ENCODE measurements at places on chromosomes 12 and 14.

- peak; percentile 15 for DNase-seq
Measured at GRCh38 chr12:13437541-13437940, 241.0 kb downstream of the EMP1 start.

DNA sequence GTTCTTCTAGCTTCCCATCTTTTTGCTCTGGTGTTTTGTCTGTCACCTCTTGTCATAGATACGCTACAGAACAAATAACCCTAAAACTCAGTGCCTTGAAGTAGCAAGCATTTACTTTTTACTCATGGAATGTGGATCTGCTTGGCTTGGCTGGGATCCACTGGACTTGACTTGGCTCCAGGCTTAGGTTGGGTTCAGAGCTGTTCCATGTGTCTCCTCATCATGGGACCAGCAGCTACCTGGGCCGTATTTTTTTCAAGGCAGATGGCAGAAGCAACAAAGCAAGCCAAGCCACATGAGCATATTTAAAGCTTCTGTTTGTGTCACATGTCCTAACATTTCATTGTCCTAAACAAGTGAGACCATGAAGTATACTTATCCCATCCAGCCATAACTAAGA lies 48.7 kb upstream of the ATF1 start:
- DNase-seq, result peak; percentile 63

- DNase-seq, result no peak
Measured at GRCh38 chr12:117076410-117077372, 22.5 kb downstream of the TESC start.

DNA sequence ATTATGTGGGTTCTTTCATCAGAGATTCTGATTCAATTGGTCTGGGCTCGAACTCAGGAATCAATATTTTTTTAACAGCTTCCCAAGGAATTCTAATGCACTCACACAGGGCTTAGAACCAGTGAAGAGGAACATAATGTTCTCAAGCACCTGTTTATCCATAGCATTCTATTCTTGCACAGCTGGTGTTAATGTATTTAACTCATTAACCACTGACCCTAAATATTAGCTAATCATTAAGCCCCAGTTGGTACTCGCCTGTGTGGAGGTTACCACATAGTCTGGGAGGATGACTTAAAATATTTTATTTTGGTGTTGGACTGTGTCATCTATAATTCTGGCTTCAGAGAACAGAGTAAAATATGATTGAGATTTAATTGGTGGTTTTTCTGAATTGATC lies 45.3 kb downstream of the LRP6 start:
- DNase-seq, result no peak

DNA sequence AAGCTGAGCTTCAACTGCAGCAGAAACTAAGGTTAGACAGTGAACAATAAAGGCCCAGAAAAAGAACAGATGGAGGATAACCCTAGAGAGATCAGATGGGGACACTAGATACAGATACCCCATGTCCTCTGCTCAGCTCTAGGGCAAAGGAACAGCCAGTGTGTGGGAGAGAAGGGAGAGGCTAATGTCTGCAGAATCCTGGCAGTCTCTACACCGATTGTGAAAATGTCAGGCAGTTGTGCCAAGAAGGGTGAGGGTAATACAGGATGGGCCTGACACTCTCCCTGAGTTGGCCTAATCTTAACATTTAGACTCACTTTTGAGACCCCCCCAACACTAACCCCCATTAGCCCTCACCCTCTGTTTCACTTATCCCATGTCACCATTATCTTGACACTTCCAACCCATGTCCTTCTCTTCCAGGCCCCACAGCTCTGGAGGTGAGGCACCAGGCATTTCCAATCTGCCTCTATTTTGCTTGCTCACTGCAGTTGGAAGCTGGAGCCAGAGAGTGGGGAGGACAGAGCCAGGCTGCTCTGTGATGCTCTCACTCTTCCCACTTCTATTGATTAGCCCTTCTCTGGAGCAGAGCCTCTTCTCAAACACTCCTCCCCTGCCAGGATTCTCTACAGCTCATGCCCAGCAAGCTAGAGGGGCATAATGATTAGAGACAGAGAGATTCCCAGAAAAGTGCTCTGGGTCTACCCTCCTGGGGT lies 3.0 kb upstream of the BLOC1S1 start:
- no peak for DNase-seq

- DNase-seq, result no peak
Measured at GRCh38 chr14:52175982-52176502, 91.5 kb upstream of the PTGDR start.

DNA sequence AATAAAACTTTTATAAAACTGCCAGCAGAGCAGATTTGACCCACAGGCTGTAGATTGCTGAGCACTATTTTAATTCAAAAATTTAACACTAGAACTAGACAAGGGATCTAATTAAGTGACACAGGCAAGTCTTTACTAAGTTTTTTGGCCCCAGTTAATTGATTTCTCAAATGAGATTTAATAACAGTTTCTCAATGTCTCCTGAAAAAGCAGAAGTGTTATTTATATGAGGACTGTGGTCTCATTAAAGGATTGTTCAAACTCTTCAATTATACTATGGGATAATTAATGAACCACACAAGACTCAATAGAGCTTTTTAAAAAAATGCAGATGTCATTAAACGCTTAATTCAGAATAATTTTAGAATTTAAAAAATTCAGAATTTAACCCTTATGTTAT lies 1.9 kb downstream of the HEATR5A start:
- no peak for DNase-seq

DNA sequence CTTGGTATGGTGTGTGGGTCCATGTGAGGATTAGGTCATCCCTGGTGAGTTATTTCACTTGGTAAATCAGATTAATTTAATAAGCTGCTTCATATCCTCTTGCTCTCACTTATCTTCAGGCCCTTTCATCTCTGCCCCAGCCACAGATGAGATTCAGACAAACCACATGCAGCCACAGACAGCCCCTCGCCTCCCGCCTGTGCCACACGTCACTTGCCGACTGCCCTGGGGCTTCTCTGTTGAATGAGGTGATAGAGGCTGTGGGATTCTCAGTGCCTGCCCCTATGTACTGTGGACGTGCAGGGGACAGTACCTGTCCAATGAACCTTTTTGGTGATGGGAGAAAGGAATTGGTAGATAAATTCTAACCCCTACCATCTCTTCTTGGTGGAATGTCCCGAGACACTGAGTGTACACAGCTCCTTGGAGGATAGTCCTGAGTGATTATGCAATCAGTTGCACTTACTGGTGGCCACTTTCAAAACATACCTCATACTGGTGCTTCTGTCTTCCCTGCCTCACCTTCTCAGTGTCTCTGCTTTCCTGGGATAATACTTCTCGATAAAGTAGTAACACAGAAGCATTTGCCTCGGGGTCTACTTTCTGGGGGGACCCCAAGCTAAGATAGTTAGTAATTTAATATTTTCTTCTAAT lies 248.7 kb downstream of the TTC6 start:
- no peak for DNase-seq

DNA sequence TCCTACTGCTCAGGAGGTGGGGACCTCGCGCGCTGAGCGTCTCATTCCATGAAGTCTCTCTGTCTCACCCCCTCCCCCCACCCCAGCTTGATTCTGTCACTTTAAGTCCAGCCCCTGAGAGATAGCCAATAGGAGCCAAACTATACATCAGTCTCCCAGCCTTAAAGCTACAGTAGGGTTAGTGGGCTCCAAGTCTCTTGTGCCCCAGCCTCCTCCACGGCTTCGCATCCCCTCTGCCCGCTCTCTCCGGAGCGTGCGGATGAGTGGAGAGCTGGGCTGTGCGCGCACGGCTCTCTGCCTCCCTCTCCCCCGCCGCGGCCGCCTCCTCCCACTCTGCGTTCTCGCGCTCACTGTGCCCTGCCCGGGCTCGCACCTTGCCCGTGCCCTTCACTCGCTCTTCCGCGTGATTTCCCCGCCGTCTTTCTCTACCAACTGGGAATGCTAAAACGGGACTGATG lies at the start of gene ESRRB:
TSS of gene ESRRB (plus strand) at position 191 of the 458 bp plus-strand sequence. CDS start at position 456, 265 bp downstream.
- DNase-seq, result peak; percentile 74

GRCh38 chr14:55599250-55599879 lies 19.4 kb downstream of the KTN1 start:
- DNase-seq, result peak; percentile 23
